Stimulated activated CD4-positive, alpha-beta T cell treated with anti-CD3 and anti-CD28 coated beads, Interleukin-12 subunit alpha, Interleukin-12 subunit beta, amount 100 ng/mL, for 48 hours (primary cell): ENCODE measurements at places on chromosomes 11 and 22.

GRCh38 chr22:25475257-25476022 is 89.0 kb upstream of the GRK3 start:
- DNase-seq, result no peak

DNA sequence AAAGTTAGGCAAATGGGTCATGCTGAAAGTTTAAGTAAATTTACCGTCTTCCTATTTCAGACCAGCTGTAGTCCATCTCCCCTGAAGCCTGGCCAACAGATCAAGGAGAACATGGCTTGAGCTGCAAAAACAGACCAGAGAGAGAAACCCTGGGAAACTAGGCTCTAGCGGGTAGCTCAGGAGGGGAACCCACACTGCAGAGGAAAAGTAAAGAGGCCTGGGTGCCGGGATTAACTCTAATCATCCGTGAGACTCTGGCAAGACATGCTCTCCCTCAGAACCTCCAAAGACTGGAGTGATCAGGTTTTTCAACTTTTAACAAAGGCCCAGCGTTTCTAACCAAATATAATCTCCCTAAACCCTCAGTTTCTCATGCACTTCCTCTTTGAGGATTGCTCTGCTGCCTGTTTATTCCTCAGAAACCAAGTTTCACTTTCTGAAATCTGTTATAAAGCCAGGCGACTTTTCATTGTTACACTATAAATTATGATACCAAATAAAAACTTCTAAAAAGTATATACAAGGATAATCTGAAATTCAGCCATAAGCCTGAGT is 67.5 kb downstream of the GAB2 start:
- DNase-seq, result no peak

- no peak for DNase-seq
Observed at GRCh38 chr11:117977029-117977428, 9.2 kb upstream of the IL10RA start.

DNA sequence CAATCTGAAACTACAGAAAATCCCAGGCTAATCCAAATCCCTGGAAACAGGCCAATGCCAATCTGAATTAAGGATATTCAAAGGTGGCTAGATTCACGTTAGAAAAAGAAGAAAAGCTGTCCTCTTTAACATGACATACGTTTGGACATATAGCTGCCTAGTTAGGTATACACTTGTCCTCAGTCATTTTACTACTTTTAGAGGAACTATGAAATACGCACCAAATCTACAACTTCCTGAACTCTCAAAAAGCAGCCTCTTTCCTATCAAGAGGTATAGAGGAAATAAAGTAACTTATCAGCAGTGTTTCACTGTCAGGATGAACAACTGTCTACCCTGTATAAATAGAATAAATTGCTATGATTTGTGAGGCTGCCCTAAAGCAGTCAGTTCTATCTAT is 24.0 kb downstream of the KMT5B start:
- DNase-seq, result no peak

GRCh38 chr11:75371949-75372876 is 20.8 kb upstream of the ARRB1 start:
- no peak for DNase-seq

DNA sequence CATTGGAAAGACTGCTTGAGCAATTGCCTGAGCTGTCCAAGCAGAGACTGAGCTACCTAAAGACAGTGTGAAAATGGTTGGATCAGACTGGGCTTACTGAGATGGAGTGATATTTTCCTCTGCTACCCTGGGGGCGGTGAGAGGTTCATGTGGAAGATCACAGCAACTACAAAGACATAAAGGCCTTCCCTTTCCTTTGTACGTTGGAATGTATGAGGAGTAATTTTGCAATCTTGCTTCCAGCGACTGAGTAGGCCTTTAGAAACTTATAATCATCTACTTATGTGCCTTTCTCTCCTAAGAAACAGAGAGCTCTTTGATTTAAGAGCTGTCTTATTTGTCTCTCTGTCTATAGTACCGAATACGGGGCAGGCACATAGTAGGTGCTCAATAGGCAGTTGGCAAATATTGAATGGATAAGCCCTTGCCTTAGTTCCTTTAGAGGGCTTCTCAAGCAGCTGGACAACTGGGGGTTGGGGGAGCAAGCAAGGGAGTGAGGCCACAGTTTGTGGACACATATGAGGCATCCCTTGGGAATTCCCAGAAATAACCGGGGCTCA is 2.4 kb upstream of the HEPACAM start:
- DNase-seq, result no peak

DNA sequence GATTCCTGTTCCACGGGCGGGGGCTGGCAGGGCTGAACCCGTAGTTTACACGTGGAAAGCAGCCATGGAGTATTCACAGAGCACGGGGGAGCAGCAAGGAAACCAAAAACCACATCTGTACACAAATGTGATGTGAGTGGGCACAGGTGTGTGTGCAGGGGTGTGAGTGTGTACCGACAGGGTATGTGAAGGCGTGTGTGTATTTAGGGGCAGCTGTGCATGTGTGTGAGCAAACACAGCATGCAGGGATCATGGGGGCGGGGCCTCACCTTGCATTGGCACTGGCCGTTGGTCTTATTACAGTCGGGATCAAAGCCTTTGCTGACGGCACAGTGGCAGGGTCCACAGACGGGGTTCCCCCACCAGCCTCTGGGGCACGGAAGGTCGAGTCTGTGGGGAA is 58.4 kb downstream of the TRMU start:
- DNase-seq, result no peak

- no peak for DNase-seq
Observed at GRCh38 chr11:27022659-27023251, 17.9 kb upstream of the BBOX1 start.

DNA sequence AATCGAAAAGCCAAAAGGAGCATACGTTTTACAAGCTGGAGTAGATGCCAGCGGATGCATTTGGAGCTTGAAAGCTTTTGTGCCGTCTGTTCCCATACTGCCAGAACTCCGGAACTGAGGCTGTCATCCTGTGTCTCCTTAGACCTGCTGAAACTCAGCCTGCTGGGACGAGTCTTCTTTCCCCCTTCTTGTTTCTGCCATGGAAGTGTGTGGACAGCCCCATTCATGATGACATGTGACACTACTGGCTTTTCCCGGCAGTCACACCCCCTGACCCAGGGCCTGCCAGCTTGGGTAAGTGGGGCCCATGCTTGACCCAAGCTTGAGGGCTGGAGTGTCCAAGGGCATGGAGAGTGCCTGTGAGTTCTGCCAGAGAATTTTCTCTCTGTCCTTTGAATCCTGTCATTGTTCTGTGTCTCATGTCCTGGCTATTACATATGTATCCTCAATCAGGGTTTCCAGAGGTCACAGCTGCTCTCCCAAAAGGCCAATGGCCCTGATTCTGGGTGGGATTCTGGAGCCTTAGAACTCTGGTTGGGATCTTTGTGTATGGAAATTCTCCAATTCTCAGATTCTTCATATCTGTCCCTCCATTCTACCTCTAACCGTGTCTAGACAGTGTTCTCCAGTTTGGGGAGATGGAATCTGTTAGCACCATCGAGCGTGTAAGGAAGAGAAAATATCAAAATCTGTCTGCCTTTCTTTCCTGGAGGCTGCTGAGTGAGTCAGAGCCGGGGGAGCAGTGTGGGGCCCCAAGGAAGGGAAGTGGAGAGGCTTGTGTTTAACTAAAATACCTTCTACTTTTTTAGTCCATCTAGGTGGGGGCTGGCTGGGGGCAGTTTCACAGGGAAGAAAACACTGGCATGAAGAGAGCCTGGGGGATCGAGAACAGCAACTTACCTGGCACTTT is 73.2 kb downstream of the KIAA1671 start:
- DNase-seq, result no peak

DNA sequence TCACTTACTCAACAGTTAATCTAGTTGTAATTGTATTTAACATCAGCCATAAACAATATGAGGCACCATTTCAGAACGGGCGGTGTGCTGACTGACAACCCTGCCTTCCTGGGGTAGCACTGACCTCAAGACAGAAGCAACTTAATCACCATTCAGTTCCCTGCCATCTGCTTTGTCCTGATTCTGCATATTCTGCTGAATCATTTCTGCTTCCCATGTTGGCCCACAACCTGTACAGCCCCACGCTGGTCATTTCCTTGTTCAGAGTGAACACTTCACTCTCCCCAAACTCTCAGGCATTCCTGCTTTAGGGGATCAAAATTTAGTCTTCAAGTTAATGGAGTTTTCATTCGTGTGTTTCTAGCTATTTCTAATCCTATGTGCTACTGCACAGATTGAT is 132.3 kb upstream of the ZBED5 start:
- DNase-seq, result no peak

DNA sequence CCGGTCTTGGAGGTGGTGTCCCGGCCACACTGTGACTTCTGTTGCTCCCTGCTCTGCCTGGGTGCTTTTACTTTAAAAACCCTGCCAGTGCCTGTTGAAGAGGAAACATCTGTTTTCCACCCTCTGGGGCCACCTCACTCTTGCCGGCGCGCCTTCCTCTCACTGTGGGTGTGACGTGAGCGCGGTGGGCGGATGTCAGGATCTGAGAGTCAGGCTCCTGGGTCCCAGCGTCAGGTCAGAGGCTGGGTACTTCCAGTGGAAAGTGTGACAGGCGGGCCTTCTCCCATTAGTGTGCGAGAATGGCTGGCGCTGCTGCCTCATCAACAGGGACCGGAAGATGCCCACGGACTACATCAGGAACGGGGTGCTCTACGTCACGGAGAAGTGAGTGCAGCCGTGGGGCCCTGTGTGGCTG is 54.2 kb downstream of the GRAMD4 start:
- peak; percentile 94 for DNase-seq

GRCh38 chr11:61061081-61061826 is 41.0 kb upstream of the CD5 start:
- peak; percentile 89 for DNase-seq

DNA sequence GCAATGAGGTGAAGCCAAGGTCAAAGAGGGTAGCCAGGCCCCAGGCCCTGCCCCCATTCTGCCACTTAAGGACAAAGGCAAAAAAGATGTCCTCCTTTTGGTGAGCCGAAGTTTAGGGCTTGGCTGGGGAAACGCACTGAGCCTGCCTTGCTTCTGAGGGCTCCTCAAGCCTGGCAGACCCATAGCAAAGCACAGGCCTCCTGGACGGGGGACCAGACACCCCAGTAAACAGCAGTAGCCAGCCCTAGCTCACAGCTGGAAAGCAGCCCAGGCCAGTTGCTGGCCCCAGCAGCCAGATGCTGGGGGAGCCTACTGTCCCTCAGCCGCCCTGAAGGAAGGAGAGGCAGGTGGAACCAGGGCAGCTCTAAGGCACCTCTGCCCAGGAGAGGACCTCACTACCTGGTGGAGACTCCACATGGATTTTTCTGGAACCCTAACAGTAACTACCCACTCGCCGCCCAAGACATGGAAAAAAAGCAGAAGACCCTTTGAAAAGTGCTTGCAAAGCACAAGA is 3.8 kb upstream of the PYGM start:
- DNase-seq, result no peak

DNA sequence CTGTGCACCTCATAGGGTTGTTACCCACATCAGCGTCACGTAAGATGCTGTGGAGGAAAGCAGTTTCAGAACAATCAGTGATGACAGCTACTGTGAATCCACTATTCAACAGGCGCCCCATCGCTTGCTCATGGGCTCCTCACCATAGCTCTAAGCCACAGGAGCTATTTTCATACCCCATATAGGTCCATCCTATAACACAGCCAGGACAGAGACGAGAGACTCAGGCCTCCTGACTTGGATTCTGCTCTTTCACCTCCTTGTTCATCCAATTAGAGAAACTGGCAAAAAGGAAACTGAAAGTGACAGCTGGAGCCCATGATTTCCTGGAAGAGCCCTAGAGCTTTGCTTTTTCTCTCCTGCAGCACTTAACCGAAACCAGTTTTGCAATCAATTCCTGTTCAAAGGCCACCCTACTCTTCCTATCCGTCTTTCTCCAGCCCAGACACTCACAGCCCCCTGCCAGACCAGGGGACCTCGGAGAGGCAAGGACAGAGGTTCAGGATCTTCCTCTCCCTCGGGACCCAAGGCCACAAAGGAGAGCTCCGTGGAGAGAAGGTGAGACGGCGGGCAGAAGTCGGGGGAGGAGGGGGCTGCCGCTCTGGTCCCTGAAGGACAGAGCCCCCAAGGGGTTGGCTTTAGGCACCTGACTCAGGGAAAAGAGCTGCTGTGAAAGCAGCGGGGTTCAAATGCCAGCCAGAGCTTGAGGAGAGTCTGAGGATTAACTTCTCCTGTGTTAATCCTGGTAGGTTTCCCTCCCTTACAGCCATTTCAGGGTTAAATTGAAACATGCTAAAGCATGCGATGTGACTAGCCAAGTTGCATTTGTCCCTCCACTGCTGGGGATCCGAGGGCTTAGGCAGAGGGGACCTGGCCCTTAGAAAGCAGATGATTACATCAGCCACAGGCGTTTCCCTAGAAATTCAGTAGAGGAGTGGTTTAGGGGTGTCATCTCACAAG is at the start of gene APOL6:
TSS of gene APOL6 (plus strand) at position 381 of the 960 bp plus-strand sequence. CDS start 7,980 bp downstream, outside the sequence.
- peak; percentile 48 for DNase-seq

DNA sequence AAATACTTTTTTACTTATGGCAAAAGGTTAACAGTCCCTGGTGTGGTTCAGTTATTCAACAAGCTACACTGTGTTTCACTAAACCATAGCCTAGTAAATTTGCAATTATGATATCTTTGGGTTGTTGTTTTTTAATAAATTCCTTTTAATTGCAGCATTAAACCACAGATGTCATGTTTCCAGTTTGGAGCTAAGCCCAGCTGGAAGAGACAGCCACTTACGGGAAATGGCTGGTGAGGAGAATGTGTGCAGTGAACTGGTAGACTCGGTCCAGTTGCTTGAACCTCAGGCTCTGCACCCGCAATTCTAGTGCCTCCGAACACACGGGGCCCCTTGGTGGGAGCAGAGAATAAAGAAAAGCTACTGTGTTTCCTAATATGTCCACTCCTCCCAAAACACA is 70.8 kb downstream of the WNT11 start:
- no peak for DNase-seq

GRCh38 chr11:17777738-17778091 is 43.1 kb downstream of the KCNC1 start:
- no peak for DNase-seq

DNA sequence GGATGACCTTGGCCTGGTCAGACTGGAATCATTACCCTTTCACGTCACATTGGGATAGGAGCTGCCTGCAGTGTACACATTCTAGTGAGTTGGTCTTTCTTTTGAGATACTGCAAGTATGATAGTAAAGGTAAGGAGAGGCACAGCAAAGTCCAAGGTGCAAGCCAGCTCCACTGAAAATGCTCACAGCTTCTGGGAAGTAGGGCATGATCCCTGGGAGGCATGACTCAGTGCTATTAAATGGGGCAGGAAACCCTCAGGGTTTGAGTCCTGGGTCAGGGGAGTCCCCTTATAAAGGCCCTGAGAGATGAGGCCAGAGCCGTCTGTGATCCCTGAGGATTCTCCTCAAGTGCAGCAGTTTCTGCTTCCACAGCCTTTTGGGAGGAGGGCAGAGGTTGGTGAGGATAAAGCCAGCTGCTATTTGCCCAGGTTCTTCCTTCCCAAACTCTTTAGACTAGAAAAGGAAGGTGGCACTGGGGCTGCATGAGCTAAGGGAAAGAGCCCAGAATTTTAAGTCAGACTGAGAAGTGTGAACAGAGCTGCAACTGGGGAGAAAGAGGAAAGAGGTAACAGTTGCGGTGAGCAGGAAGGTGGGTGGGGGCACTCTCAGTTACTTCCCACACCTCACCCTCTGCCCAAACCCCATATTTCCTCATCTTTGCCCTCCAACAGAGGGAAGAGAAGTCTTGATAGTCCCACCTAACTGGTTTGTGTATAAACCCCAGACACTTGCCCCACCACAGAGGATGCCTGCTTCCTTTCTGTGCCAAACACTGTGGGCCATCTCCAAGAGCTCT is 14.4 kb upstream of the OR52K1 start:
- DNase-seq, result no peak

- DNase-seq, result no peak
Observed at GRCh38 chr11:65911682-65912568, 6.9 kb downstream of the C11orf68 start.
